ENCODE measurements at places on chromosomes 5 and 9. TPM values are rescaled to one million over a fixed set of nuclear protein-coding genes. Genes with fewer than 3 reads are reported as not detected.

Gene ACOT12
- total RNA-seq: not detected

Gene FGF1
- 124 TPM for total RNA-seq

Gene EPB41L4A
- total RNA-seq: 13.9 TPM

Gene TMEFF1
- total RNA-seq: 0.26 TPM

Gene HAVCR2
- 0.43 TPM for total RNA-seq

Gene MPDZ
- 41.3 TPM for total RNA-seq

All from articular chondrocyte of knee joint (primary cell).